NAMALWA (cell line): ENCODE measurements at places on chromosomes 2 and 18.

DNA sequence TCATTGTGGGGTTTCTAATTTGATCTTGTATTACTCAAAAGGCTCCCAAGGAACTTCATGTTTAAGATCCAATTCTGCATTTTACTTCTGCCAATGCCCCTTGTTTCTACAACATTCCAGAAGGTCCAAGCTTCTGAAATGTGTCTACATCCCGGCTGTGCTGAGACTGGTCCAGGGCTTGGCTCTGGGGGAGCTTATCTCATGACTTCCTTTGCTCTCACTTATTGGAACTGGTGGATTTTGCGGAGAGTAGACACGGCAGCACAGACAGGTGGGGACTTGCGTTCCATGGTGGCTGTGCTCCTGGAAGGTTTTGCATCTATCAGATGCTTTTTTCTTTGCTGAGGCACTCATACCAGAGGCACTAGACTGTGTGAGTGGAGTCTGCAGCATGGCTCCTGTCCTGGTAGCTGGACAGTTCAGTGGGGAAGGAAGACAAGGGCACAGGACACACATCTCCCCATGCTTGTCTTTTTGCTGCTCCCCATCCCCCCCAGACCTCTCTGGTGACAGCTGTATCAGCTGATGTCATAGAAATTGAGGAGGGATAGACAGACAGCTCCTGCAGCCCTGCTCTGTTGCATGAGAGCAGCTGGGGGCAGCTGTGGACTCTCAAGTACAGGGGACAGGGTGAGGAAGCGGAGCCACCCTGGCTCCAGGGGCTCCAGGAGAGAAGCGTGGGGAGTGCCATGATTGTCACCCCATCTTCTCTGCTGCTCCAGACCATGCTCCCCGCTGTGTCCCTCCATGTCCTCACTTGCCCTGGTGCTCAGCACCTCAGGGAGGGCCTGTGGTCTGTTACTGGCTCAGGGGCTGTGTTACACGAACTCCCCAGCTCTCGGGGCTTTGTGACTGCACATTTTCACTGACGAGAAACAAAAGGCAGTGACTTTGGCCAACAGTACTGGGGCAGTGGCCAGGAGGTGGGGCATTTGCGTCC is 46.0 kb downstream of the ACAA2 start:
- no peak for DNase-seq

GRCh38 chr2:46296840-46297545 is at the start of gene EPAS1:
Gene EPAS1 (plus strand): TSS chr2:46297407. CDS start chr2:46297912, 505 bp downstream.
- DNase-seq: peak; percentile 75

DNA sequence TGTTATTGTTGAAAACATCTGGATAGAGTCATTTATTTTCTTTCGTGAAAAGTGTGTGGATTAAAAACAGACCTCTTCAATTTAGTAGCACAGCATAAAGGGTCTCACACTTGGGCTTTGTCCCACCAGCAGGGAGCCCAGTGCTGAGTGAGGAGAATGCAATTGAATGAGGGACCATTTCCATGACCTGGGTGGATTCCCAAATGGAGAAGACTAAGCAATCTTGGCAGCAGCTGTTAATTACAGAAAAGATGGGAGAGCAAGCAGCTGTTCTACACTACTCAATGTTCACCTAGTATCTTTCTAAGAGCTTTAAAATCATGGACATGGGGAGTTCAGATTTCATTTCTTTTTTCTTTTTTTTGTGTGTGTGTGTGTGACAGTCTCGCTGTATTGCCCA is 121.8 kb upstream of the FN1 start:
- no peak for DNase-seq

GRCh38 chr2:231819447-231820042 is 33.3 kb downstream of the COPS7B start:
- peak; percentile 0 for DNase-seq

DNA sequence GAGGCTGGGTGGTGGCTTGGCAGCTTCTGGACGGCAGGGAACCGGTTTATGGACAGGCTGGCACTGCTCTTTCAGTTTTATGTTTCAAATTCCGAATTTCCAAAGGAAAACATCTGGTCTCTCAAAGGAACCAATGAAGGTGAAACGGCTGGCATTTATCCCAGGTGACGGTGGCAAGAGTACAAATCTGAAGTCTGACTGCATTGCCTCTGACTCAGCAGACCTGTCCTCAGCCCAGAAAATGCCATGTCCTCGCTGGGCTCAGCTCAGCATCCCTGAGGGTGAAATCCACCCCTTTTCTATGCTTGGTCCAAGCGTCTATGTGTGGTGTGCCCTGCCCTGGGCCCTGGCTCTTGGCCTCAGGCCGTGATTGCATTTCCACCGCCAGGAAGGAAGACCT is 38.1 kb downstream of the NAPG start:
- DNase-seq: no peak

DNA sequence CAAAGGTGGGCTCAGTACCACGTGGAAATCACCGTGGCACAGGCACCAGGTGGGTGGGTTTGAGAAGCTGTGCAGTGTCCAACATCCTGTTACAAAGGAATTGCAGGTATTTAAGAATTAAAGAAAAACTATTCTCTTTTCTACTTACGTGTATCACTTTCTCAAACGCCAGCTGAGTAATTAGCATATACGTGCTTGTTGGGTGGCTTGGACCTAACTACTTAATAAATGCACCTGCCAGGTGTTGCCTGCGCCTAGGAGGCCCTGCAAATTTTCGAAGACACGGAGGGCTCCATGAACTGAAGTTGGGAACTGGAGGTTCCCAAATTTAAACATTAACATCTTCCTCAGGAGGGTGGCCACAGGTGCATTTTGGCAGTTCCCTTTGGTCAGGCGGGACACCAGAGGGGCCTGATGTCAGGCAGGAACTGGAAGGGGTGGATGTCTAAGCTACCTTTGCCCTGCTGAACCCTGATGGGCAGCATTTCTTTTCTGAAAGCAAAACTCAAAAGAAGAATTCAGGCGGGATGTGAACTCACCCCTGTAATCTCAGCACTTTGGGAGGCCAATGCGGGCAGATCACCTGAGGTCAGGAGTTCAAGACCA is 84.8 kb downstream of the HS6ST1 start:
- DNase-seq: no peak

DNA sequence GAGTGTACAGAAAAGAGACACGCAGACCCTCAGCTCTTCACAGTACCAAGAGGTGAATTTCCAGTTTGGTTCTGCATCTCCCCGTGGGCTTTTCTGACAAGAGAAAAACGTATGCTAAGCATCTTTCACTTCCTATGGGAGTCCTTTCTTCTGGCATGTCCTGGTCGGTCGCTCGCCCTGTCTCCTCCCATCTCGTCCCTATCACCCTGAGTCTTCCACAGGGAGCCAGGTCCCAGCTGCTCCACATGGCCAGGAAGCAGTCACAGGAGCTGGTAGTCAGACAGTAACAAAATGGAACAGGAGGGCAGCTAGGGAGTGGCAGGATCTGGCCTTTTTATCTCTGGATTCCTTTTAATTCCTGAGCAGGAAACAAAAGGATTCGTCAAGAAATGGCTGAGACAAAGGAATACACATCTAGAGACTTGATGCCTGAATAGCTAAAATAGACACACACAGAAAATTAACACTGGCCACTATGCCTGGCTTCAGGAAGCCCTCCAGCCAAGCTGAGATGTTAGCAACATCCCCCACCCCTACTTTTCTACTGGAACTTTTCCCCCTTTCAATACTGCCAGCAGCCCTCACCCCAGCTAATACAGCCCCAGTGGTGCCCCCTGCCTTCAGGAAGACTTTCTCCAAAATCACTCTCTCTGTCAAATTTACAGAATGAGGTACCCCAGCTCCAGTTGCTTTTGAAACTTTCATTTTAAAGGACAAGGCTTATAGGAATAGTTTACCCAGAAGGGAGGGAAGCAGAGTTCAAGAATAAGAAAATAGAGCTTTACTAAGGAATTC is 136.1 kb downstream of the DNER start:
- DNase-seq: no peak

- DNase-seq: no peak
These were observed 5.8 kb upstream of the FAM228A start for GRCh38 chr2:24169023-24169422.

DNA sequence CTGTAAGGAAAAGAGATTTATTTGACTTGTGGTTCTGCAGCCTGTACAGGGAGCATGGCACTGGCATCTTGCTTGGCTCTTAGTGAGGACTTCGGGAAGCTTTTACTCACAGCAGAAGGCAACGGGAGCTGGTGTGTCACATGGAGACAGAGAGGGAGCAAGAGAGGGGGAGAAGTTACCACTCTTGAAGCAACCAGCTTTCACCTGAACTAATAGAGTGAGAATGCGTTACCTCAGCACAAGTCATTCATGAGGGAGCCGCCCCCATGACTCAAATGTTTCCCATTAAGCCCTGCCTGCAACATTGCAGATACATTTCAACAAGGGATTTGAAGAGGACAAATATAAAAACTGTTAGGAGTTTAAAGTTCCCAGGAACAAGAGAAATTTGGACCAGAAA is 190.0 kb downstream of the CYRIA start:
- DNase-seq: no peak

GRCh38 chr2:196759378-196759706 is 40.1 kb downstream of the GTF3C3 start:
- no peak for DNase-seq

- no peak for DNase-seq
These were observed 160.2 kb downstream of the HNMT start for GRCh38 chr2:138124521-138124920.

- peak; percentile 15 for DNase-seq
These were observed 58.1 kb downstream of the AGAP1 start for GRCh38 chr2:235551965-235552364.

DNA sequence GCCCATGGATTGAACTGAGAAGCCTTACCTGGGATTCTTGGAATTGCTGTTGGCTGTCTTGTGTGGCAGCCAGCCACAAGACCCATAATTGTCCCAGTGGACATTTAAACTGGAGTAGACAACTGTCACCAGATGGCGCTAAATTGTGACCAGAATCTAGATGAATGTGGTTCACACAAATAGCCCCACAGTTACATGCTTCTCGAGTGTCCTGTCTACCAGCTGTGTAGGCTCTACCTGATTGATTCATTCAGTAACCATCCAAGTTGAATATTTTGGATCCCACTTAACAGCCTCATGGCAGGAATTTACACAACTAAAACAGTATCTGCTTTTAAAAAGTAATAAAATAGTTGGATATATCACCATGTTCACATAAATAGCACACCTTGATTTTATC is 73.2 kb downstream of the MAP4K4 start:
- DNase-seq: peak; percentile 79

DNA sequence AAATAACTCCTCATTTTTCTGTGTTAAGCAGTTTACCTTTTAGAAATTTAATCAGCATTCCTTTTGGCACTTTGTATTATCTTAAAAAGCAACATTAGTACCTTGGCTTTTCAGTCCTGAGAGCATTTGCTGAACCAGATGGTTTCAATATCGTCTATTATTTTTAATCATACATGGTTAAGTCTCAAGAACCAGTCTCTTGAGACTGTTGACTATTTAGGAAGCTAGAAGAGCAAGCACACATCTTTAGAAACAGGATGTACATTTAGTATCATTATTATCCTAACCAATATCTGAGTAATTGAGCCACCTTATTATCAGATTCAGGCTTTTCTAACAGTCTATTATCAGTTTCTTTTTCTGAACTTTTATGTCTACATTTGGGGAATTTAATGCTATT is 28.2 kb upstream of the ZEB2 start:
- DNase-seq: peak; percentile 9

- no peak for DNase-seq
These were observed 179.0 kb downstream of the ASXL3 start for GRCh38 chr18:33757037-33757436.

- DNase-seq: no peak
These were observed 99.5 kb downstream of the MAP4K4 start for GRCh38 chr2:101796825-101797600.

DNA sequence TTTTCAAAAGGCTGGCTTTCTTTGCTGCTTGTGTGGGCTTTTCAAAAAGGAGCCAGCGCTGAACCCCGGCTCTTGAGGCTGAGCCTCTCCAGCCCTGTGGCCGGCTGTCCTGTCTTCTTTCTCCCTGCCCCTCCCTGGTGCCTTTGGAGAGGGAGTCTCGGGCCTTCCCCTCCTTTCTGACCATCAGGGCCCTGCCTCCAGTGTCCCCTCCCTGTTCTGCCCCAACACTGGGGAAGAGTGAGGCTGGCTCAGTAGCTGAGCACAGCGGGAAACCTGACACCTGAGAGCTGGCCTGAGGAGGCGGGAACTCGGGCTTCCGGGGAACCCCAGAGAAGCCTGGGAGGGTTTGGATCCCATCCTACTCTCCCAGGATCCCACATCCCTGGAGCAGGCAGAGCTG is 232.1 kb downstream of the LOXHD1 start:
- no peak for DNase-seq
